ENCODE measurements at places on chromosomes 1 and 21.

- DNase-seq, result no peak
Observed at GRCh38 chr1:51234721-51235425, 1.2 kb upstream of the RNF11 start.

DNA sequence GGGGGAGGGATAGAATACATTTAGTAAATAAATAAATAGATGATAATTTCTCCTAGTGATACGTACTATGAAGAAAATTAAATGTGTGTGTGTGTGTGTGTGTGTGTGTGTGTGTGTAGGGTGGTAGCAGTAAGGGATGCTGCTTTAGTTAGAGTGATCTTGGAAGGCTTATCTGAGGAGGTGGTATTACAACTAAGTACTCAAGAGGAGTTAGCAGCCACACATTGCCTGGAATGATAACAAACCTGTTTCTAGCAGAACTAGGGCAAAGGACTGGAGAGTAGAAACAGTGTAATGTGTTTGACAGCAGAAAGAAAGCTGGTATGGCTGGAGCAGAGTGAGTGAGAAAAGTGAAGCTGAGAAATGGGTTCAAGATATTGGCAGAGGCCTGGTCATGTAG lies 58.3 kb upstream of the FASLG start:
- no peak for DNase-seq

DNA sequence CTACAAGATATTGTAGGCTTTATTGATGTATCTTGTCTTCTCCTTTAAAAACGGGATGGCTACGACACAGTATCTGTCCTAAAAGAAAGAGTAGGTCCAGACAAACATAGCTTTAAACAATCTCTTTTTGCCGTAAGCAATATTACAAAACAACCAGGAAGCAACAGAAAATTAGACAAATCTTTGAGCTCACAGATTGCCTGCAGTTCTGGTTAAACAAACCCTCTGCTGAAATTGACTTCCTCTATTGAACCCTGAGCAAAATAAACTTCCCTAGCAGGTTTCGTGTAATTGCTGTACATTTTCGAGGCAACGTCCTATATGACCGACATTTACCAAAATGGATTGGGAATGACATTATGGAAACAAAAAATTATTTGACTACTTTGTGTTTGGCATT lies 50.6 kb downstream of the CHML start:
- no peak for DNase-seq

- DNase-seq, result no peak
Observed at GRCh38 chr1:229323201-229323600, 19.6 kb downstream of the CCSAP start.

- DNase-seq, result no peak
Observed at GRCh38 chr1:231159963-231160761, 1.7 kb upstream of the TRIM67 start.

GRCh38 chr1:219330669-219331068 lies 157.0 kb downstream of the LYPLAL1 start:
- no peak for DNase-seq

DNA sequence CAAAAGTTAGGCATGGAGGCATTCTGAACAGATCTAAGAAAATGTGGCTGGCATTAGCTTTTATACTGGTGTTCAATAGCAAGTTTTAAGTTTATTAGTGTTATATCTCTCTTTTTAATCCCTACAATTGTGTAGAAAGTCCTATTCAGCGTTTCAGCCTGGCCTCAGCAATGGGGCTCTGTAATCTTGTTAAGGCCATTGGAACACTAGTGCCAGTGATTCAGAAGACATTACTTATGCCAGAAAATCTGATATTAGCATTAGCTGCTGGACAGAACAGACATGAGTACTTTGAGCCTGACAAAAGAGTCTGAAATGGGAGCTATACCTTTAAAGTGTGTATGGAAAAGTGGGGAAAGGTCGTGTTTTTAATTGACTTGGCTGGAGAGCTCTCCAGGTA lies 167.0 kb downstream of the NEGR1 start:
- no peak for DNase-seq

All from WTC11 (cell line).